ENCODE measurements at places on chromosomes 7 and 10.

GRCh38 chr7:69708857-69709256, 110.6 kb downstream of the AUTS2 start:
- DNase-seq: peak; percentile 8

- no peak for DNase-seq
These were observed 253.8 kb downstream of the CREB5 start for GRCh38 chr7:28666154-28666553.

GRCh38 chr7:86951895-86952294, 107.6 kb downstream of the ELAPOR2 start:
- no peak for DNase-seq

DNA sequence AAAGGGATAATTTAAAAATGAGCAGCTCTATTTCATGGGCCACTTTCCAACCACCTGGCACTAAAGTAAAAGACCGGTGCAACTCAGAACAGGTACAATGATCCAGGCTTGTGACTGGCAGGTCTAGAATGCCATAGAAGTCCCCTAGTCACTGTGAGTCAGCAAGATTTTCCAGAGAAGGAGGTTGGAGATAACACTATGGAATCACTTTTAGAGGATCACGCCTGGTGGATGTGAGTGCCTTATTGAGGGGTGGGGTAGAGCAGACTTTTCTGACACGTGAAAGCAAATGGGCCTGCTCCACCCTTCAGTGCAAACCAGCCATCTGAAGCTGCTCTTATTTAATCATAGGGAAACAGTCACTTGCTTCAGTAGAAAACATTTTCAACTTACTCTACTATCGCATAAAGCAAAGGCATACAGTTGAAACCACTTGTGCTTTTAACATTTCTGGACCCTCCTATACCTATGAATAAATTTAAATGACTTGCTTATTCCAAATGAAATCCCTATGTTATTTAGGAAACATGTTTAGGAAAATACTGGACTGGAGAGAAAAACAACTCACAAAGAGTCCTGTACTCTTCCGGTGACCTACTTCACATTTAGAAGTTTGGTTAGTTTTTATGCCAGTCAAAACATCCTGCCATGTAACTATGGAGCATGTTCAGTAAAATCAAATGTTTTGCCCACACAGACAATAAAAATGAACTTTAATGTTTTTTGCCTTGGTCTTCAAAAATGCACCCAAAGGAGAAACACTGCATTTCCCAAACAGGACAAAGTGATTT, 21.5 kb upstream of the AKR1C1 start:
- DNase-seq: peak; percentile 64

GRCh38 chr7:132138817-132139216, 437.5 kb downstream of the PLXNA4 start:
- DNase-seq: no peak

GRCh38 chr10:50335397-50335796, 84.1 kb upstream of the ASAH2 start:
- no peak for DNase-seq

DNA sequence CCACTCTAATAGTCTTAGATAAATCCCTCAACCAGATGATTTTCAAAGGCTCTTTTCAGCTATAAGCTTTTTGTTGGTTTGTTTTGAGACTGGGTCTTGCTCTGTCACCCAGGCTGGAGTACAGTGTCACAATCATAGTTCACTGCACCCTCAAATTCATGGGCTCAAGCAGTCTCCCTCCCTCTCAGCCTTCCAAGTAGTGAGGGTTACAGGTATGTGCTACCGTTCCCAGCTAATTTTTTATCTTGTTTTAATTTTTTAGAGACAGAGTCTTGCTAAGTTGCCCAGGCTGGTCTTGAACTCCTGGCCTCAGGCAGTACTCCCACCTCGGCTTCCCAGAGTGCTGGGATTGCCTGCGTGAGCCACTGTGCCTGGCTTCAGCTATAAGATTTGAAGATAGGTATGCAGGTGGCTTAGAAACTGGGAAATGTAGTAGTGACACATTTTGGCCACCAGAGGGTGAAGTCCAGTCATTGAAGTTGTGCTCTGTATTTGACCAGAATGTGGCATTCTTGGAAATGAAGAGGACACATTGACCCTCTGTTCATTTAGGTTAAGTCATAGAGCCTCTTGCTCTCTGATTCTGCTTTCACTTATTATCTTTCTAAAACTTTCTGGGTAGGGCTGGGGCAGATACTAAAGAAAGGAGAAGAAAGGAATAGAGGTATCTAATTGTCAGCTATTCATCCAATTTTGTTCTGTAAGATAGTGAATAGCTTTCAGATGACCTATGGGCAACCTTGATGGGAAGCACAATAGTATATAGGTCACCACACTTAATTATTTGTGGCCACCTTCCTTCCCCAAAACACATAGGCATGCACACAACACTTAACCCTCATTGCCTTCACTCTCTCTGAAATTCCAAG, 36.0 kb downstream of the R3HCC1L start:
- peak; percentile 87 for DNase-seq

GRCh38 chr7:43767311-43767710, 8.8 kb downstream of the BLVRA start:
- DNase-seq: no peak

GRCh38 chr10:30962522-30962921, 69.1 kb downstream of the ZNF438 start:
- no peak for DNase-seq

GRCh38 chr7:122143376-122143750, 686 bp downstream of the AASS start:
- DNase-seq: peak; percentile 31

GRCh38 chr10:16816171-16816570, 1.1 kb downstream of the RSU1 start:
- DNase-seq: peak; percentile 54

DNA sequence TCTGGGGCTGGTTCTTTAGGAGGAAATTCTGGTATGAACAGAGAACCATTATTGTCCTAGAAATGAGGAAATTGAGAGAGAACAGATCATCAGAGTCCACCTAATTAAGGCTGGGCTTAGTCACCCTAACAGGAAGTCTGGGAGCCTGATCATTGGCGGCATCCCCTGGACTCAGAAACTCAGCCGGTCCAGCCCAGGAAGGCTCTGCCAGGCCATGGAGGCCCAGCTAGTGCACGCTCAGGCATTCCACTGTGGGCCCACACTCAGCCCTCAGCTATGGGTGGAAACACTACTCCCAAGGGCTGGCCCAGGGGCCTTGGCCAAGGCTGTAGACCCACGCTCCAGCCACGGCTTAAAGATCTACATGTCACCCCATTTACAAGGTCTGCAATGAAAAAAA, 109.2 kb downstream of the PTPN20 start:
- DNase-seq: peak; percentile 38

DNA sequence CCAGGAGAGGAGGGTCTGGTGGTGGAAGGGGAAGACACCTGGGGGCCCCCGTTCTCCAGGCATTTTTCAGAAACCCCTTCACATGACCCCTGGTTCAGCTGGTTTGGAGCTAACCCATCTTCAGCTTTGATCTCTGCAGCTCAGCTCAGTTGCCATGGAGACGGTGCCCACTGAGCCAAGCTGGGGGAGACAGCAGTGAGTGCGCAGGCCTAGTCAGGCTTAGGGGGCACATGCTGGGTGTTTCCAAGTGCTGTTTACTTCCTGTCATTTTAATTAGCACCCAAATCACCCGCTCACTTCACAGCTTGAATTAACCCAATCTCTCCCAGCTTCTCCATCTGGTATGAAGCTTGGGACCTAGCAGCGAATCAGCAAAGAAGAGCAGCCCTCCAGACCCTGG, 9.0 kb downstream of the SPOCK2 start:
- no peak for DNase-seq

- no peak for DNase-seq
These were observed 36.8 kb downstream of the RGS10 start for GRCh38 chr10:119505588-119506315.

DNA sequence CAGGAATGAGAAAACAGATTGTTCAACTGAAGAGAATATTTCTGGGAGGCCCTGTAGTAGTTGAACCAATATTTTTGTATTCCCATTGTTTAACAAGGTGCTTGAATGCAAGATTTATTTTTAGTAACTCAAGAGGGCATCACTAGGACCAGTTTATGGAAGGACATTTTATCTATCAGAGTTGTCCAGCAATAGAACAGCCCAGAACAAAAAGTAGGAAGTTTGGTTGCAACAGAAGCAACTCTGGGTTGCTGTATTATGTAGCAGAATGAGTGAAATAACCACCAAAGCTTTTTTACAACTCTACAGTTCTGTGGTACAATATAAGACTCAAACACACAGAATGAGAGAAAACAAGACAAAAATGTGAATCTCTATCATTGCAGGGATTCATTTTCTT, 34.7 kb downstream of the CPED1 start:
- DNase-seq: peak; percentile 16

DNA sequence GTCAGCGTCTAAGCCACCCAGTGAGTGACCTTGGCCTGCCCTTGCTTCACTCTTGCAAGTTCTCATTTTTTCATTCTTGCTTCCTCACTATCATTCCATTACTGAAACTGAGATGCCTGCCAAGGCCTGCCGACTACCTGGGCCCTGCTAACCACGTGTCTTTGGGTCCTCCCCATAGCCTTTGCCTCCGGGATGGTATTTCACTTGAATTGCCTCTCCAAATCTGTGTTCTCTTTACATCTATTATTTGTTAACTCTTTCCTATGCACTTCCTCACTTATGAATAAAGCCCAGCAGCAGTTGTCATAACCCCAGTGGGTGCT, 234.6 kb downstream of the SNX10 start:
- DNase-seq: no peak

GRCh38 chr7:25822823-25823222, 329.2 kb upstream of the NFE2L3 start:
- DNase-seq: no peak

GRCh38 chr10:79056361-79056735, 12.4 kb upstream of the ZMIZ1 start:
- DNase-seq: no peak
